ENCODE measurements at places on chromosomes 11 and 22.

GRCh38 chr11:124511745-124512144, 31.7 kb downstream of the OR8B12 start:
- no peak for DNase-seq

DNA sequence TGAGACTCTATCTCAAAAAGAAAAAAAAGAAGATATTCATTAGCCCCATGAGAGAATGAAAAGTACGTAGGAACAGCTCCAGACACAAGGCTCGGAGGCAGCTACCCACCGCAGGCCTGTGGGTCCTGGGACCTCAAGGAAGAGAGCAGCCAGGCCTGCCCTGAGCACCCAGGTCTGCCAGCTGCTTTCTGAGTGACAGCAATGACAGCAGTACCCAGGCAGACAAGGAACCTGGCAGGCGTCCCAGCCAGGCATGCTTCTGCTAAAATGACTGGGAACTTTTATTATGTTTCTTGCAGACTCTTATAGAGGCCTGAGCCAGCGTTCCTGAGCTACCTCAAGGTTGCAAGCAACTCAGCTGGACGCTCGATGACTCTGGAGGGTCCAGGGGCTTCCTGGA, 31.6 kb downstream of the CPT1A start:
- no peak for DNase-seq

DNA sequence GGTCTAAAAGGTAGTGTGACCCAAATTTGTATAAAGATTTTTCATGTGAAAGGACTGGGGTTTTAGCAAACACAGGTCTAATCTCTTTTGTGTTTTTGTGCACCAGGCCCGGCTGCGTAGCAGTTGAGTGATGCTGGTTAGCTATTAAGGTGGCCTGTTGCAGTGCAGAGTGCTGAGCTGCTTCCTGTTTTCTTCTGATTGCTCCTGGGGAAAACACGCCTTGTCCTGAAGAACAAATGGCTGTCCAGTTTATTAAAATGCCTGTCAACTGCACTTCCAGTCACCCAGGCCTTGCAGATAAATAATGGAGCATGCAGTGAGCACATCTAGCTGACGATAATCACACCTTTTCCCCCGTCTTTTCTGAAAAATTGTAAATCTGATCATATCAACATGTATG, 1.8 kb downstream of the SRSF8 start:
- DNase-seq, result peak; percentile 33

DNA sequence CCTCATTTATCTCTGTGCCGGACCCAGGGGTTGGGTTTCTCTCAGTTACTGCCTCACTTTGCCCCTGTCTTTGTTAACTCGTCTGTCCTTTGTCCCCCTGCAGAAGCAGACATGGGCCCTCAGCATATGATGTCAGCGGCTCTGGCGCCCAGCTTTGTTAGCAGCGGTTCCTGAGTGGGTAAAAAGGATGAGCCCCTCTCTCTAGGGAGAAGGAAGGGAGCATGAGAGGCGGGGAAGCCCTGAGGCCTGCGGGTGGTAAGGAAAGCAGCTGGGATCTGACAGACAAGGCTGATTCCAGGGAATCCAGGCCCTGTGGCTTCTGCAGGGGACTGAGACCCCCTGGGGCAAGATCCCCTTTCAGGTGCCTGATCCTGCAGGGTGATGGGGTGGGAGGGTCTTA, 51.7 kb downstream of the MCM5 start:
- DNase-seq, result no peak

DNA sequence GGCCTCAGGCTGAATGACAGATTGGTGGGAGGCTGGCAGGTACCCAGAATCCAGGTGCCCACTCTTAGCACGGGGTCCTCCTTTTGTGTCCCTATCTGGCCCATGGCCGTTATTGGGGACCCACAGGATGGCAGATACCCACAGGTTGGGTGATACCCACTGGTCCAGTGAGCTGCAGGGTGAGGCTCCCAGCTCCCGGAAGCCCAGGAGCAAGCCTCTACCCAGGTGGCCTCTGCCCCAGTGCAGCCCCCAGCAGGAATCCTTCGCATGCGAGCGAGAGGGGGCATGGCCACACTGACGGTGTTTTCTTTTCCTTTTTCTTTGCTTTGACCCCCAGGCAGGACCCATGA, 116.1 kb downstream of the PHF21B start:
- no peak for DNase-seq

DNA sequence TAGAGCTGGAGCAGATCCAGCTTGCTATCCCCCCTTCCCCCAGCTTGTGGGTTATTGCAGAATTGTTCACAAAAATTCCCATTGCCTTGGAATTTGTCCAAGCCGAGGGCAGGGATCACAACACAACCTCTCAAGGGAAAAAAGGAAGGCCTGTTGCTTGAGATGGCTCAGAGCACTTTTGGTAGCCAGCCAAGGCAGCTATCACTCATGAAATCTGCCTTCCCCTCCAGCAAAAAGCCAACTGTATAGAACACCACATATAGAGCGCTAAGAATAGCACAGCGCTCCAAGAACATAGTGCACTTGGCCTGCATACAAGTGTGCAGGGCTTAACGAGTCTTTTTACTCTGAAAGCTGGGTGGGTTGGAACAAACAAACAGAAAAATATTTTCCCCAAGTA, 46.2 kb downstream of the FAM83F start:
- DNase-seq, result no peak

GRCh38 chr22:41406410-41406809, 24.7 kb downstream of the TEF start:
- DNase-seq, result no peak
